Retina (tissue), 1 donor: ENCODE measurements at places on chromosomes 6 and 20.
A peak's percentile ranks its signal among the peaks of the same experiment; 100 is the strongest.

- DNase-seq, result no peak
These were observed 11.7 kb upstream of the PHIP start for GRCh38 chr6:79089552-79090404.

DNA sequence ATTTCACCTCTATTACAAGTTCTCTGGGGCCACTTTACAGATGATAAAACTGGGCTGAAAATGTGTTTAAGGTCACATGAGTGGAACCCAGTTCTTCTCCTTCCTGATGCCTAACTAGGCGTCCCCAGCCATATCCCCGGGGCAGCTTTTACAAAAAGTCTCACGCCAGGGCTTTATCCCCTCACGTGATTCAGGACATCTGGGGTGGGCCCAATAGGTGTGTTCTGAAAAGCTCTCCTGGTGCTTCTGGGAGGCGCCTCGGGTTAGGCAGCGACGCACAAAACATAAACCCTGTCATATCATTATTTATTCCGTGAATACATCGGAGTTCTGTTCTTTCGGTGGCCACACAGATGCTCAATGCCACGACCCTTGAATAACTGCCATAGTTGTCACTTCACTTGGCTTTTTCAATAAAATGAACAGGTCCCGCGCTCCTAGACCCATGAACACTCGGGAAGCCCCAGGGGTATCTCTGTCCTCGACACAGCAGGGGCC, 32.1 kb downstream of the SF3B5 start:
- DNase-seq, result no peak

GRCh38 chr20:23085436-23086055, 578 bp downstream of the CD93 start:
- DNase-seq, result no peak

DNA sequence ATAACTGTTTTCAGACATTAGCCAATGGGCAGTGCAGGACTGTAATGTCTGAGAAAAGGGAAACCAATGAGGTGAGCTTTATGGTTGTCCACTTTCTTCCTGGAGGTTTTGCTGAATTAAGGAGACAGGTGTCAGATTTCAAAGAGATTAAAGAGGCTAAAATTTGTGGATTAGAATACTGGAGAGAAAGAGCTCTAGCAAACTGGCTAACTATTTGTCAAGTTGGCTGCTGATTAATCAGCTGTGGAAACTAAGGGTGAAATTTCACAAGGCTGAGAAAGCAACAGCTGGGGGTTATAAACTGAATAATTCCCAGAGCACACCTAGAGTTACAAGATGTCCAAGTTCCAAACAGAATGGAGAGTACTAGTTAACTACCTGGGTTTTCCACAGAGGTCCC, 198.9 kb downstream of the TBC1D32 start:
- no peak for DNase-seq

- no peak for DNase-seq
These were observed 222.8 kb upstream of the CITED2 start for GRCh38 chr6:139597087-139597763.

GRCh38 chr6:156976216-156977127, 199.3 kb downstream of the ARID1B start:
- DNase-seq, result peak; percentile 74

DNA sequence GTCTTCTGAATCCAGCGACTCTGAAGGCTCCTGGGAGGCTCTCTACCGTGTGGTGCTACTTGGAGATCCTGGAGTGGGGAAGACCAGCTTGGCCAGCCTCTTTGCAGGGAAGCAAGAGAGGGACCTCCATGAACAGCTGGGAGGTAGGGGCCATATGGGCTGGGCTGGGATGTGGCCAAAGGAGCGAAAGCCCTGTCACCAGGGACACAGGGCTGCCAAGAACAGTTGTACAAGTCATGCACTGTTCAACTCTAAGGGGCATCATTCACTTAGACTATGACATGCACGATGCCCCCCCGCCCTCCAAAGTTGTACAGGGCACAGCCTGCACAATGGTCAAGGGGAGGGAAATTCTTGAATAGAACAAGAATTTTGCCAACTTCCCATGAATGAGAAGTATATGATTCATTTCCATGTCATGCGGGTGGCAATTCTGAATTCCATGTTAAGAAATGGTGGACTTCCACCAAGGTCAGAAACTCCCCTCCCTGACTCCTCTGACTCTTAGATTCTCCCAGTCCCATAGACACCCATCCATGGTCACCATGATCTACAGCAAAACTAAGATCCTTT, 1.6 kb downstream of the REM1 start:
- DNase-seq, result no peak

GRCh38 chr6:83854766-83855165, 1.6 kb downstream of the RIPPLY2 start:
- no peak for DNase-seq

DNA sequence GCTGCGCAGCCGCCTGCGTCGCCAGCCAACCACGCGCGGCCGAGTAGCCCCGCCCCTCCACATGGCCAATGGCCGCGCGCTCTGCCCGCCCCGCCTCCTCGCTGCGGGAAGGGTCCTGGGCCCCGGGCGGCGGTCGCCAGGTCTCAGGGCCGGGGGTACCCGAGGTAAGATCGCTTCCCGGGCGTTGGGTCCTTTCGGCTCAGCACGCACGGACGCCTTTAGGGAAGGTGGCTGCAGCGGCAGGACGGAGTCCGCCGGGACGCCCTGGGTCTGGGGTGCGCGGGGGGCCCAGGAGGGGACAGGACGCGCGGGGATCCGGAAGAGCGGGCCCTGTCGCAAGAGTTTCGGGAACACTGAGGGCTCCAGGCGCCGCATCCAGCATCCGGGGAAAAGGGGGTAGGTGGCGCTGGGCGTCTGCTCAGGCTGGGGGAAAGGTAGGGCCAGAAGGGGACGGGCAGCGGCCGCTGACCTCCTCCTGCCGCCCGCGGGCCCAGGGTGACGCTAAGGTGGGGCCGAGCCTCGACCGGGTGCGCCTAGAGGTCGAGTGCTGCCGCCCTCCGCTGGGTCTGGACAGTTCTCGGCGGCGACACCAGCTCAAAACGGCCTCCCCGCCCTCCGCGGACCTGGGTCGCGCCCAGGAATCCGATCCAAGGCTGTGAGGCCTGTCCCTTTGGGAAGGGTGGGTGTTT, at the start of gene MAVS:
Gene MAVS (plus strand): TSS at position 95 of the 689 bp plus-strand sequence. CDS start 7,791 bp downstream, outside the sequence.
- peak; percentile 93 for DNase-seq

- DNase-seq, result no peak
These were observed 91.9 kb upstream of the LAMP5 start for GRCh38 chr20:9422321-9423057.

DNA sequence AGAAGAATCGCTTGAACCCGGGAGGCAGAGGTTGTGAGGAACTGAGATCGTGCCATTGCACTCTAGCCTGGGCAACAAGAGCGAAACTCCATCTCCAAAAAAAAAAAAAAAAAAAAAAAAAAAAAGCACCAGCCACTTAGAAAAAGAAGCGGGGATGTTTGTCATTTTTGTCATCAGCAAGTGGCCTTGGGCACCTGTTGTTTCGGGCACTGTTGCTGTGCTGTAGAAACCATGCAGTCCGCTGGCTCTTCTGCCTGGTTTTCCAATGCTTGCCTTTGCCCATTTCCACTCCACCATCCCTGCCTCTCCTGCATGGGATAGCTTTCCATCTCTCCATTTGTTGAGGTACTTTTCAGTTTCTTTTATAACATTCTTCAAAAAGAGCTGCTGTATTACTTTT, 129.3 kb downstream of the ARID1B start:
- DNase-seq, result no peak

DNA sequence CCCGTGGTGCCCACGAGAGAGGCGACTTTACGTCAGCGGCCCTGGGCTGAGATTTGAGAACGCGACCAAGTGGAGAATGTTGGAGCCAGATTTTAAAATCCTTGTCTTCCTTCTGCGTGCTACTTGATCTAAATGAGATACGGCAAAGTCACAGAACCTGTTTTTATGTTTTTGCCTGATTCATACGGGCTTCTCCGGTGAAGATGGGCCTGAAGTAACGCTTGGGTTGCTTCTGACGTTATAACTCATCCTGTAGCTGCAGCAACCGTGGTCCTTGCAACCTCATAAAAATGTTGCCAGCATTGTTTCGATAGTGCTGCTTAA, 462 bp upstream of the SLC35B3 start:
- DNase-seq, result no peak

DNA sequence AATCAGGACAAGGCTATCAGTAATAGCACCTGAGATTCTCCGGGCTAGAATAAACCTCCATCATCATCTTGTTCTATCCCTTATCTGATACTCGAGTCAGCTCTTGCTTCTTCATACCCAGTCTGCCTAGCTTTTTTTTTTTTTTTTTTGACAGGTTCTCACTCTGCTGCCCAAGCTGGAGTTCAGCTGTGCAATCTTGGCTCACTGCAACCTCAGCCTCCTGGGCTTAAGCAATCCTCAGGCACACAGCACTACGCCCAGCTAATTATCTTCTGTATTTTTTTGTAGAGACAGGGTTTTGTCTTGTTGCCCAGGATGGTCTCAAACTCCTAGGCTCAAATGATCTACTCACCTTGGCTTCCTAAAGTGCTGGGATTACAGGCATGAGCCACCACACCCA, 19.5 kb downstream of the SRSF6 start:
- no peak for DNase-seq

- peak; percentile 66 for DNase-seq
These were observed 4.9 kb downstream of the FOXC1 start for GRCh38 chr6:1614448-1615150.

GRCh38 chr6:9307786-9308185, 872.4 kb upstream of the SLC35B3 start:
- DNase-seq, result no peak

DNA sequence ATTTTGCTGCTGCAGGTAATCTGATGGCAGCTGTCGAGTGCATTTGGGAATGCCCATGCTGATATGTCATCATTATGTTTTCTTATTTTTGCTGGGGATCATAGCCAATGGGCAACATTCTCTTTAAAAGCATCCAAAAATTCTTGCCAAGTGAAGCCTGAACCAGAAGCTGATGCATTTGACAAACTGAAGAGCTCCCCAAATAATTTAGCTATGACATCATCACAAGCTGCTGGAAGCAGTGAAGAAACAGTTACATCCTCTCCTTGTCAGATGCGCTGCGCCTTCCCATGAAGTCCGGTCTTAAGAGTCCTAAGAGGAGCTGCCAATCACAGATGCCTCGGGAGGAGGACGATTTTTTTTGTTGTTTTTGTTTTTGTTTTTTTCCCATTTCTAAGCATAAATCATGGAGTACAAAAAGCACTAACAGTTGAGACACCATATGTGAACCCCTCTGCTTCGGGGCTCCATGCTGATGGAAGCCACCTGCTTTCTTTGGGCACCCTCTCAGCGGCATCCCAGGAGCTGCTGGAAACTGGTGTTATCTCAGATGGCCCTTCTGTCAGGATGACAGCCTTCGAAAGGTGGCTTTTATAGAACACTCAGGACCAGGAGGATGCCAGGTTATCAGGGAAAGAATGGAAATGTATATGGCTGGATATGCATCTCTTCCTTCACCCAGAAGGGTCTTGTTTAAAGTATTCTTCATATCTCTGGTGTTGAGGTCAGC, 56.1 kb upstream of the FOXQ1 start:
- no peak for DNase-seq

DNA sequence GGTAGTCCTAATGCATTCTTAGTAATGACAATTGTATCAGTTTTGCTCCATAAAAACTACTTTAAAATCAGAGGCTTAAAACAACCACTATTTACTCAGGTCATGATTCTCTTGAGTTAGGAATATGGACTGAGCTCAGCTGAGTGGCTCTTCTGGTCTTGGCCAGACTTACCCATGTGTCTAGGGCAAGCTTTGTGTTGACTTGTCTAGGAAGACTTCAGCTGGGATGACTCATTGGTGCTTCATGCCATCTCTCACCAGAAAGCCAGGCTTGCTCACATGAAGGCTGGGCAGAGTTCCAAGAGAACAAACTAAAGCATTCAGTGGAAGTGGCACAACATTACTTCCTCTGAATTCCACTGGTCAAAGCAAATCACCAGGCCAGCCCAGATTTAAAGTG, 155.3 kb downstream of the DHX35 start:
- no peak for DNase-seq

DNA sequence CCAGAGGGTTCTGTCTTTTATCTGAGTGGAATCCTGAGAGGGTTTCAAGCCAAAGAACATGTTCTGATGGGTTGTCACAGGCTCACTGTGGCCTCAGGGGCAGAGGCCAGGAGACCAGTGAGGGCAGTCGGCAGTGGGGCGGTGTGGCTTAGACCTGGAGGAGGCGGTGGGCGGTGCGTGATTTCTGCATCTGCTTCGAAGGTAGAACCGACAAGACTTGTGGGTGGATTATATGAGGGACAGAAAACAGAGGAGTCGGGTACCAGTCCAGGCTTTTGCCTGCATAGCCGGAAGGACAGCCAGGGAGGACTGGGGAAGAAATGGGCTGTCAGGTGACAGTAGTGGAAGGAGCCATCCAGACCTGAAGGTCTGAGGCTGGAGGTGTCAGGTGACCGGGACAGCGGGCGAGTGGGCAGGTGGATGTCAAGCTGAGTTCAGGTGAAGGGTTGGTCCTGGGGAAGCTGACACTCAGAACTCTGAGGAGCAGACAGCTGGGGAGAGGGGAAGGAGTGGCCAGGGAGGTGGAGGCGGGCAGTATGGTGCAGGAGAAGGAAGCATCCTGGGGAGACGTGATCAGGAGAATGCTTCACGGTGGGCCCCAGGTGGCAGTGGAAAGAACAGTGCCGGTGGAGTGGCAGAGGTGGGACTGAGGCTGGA, 3.1 kb downstream of the CTSZ start:
- no peak for DNase-seq

- no peak for DNase-seq
These were observed 124.3 kb downstream of the IPCEF1 start for GRCh38 chr6:154232013-154232910.

GRCh38 chr6:43254138-43254817, 11.0 kb downstream of the TTBK1 start:
- no peak for DNase-seq

GRCh38 chr6:30964075-30964474, 19.4 kb upstream of the MUC21 start:
- DNase-seq, result no peak

DNA sequence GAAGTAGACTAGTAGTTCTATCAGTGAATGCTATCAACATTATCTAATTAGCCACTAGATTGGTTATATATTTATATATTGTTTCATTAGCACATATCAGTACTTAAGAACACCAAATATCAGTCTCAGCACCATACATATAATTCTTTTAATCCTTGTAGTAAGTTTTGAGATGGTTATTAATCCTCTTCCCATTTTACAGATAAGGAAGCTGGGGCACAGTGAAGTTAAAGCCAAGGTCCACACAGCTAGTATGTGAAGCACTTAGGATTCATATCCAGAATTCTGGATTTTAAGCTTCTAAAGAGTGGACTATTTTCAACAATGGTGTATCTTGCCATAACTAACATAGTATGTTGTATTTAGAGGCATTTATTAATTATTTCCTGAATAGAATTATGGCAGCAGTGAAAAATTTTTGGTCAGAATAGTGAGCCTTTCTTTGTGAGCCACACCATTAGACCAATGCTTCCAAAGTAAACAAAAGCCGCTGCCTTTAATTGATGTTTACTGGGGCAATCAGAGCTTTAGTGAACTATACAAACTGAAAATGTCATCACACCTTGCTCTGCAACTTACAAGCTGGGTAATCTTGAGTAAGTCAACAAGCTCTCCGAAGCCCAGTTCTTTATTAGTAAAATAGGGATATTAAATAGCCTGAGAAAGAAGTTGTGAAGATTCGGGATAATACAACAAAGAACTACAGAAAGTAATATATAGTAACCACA, 41.9 kb upstream of the HBS1L start:
- DNase-seq, result no peak
